ENCODE measurements at places on chromosomes 6 and 20.

DNA sequence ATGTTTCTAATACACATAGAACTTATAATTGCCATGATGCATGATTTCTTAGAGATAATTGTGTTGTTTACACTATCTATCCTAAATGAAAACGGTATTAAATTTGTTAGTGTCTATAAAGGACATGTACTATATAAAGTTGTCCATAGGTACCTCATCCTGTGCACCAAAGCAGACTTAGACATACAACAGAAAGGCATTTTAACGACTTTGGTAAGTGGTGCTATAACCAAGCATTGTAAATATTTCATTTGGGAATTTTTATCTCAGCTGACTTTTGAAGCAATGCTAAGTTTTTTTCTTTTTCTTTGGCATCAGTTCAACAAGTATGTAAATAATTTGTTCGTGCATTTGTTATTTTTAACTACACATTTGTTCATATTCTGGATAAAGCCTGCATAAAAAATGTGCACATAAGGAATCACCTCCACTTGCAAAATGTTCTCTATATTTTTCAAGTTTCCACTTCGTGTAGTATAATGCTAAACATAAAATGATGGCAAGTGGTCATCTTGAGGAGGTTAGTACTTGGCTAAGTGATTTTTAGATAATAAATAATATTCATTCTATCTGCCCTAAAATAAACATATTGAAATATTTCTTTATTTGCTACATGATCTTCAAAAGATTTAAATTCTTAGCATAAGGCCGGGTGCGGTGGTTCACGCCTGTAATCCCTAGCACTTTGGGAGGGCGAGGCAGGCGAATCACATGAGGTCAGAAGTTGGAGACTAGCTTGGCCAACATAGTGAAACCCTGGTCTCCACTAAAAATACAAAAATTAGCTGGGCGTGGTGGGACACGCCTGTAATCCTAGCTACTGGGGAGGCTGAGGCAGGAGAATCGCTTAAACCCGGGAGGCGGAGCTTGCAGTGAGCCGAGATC lies 6.3 kb upstream of the GJA1 start:
- no peak for DNase-seq

- DNase-seq, result no peak
These were observed 189.7 kb upstream of the PMEPA1 start for GRCh38 chr20:57899554-57899953.

DNA sequence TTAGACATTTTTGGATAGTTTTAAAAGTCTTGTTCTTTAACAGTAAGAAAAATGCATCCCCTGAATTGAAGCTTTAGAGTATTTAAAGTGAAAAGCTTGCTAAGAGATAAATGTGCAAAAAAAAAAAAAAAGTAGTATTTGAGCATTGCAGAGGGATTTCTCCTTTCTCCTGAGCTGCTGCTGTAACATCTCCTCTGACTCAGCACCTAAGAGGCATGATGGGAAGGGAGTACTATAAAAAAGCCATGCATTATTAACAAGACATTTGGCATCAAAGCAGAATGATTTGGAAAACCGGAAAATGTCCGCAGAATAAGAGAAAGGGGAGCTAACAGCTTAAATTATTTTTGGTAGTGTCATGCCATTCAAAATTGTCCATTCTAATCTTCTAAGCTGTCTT lies 27.9 kb downstream of the B4GALT5 start:
- DNase-seq, result no peak

- DNase-seq, result no peak
These were observed 119.3 kb upstream of the RALGAPA2 start for GRCh38 chr20:20831794-20832193.
